ENCODE measurements at places on chromosomes 6 and 20.

DNA sequence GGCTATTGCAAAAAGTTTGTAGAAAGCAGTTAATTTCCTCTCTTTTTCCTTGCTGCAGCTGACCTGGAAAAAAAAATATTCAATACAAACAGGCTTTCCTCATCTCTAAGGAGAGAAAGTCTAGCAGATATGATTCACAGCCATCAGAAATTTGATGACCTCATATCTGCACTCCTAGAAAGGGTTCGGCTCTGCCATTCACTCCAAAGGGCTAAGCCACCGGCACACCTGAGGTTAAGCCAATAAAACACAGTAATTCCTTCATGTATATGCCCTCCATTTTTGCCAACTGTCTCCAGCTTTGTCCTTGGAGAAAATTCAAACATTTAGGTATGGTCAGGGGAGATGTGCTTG lies 18.7 kb upstream of the LY86 start:
- no peak for DNase-seq

GRCh38 chr6:81700414-81700813 lies 52.1 kb downstream of the TENT5A start:
- no peak for DNase-seq

GRCh38 chr6:13908955-13909381 lies 15.8 kb upstream of the RNF182 start:
- DNase-seq = peak; percentile 37

- peak; percentile 47 for DNase-seq
Observed at GRCh38 chr20:8757146-8757545, 311.7 kb upstream of the PLCB4 start.

GRCh38 chr6:46849361-46849690 lies 56.1 kb downstream of the MEP1A start:
- no peak for DNase-seq

DNA sequence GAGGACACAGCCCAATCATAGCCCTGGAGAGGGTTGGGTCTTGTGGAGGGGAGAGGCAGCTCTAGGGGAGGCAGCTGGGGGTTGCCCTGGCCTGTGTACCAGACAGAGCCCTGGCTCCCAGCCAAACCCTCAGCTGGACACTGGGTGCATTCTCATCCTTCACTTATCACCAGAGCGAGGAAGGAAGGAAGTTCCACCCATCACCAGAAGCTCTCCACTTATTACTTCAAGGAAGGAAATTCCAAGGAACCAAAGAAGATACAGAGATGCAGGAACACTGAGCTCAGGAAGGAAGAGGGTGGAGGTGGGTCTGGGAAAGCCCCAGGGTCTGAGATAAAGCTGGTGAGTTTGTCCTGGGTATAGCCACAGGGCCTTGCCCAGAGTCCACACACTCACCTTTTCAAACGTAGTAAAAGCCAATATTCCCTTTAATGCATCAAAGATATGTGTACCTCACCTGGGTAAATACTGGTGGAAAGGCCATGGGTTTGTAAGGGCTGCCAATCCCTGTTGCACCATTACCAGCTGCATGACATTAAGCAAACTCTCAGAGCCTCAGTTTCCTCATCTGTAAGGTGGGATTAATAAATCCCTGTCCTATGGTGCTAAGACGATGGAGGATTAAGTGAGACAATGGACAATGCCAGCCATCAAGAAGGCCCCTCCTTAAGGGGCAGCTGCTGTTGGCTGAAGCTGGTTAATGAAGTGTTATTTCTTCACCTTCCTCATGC lies 109.7 kb upstream of the NAA20 start:
- DNase-seq = no peak

GRCh38 chr20:16661756-16662155 lies 68.1 kb upstream of the SNRPB2 start:
- no peak for DNase-seq

- DNase-seq = no peak
Observed at GRCh38 chr20:61682996-61683681, 382.5 kb downstream of the TAF4 start.

DNA sequence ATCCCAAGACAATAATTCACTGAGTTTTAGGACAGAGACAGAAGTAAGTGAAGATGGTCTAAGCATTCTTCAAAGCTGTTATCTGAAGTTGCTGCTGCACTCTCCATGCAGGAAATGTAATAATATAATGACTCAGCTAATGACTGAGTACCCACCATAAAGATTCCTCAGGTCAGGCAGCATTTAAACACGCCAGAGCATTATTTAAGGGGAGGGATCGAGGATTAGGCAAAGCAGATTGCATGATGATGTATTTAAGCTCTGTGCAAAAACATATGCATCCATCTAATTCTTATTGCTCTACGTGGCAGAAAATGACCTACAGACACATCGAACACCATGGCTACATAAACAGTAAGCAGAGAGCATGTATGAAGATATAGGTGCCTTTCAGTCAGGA lies 216.4 kb downstream of the UNC5CL start:
- DNase-seq = no peak

GRCh38 chr6:115976321-115976870 lies 84.3 kb downstream of the FRK start:
- DNase-seq = no peak

DNA sequence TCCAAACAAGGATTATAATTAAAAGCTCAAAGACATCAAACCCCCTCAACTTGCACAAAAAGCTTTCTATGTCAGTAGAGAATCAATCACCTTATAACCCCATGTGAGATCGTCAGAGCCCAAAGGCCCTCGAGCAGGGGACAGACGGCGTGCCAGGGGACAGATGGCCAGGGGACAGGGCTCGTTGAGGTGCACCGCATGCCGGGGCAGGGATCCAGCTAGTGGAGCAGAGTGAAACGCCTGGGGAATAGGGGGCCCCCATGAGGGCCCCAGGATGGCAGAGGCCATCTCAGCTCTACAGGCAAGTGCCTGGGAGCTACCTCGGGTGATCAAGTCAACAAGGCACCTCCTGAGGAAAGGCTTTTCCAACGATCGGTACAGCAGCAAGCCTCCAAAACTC lies 28.6 kb downstream of the DIDO1 start:
- DNase-seq = no peak

- peak; percentile 52 for DNase-seq
Observed at GRCh38 chr6:20877008-20877937, 343.0 kb downstream of the CDKAL1 start.

DNA sequence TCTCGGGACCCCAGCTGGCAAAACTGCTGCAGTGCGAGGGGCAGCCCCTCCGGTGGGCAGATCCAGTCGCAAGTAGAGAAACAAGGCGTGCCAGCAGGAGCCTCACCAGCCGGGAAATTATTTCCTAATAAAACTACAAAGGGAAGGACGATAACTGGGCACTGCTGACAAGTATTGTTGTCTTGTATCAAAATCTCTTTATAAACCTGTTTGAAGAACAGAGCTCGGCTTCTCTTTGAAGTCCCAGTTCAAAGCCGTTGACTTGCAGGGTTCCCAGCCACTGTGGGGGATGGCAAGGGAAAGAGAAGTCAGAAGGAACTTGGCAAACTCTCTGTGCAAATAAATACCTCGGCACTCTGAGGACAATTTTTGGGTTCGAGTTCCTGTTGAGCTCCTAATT lies 504.5 kb downstream of the CD83 start:
- no peak for DNase-seq

GRCh38 chr6:131336596-131336995 lies 201.3 kb downstream of the AKAP7 start:
- no peak for DNase-seq

GRCh38 chr6:101668496-101669030 lies 275.1 kb downstream of the GRIK2 start:
- no peak for DNase-seq

GRCh38 chr6:40907198-40907701 lies 131.8 kb downstream of the UNC5CL start:
- no peak for DNase-seq

GRCh38 chr6:127297502-127298070 lies 30.9 kb downstream of the RNF146 start:
- no peak for DNase-seq

GRCh38 chr6:127857051-127857637 lies 43.7 kb downstream of the THEMIS start:
- no peak for DNase-seq

- no peak for DNase-seq
Observed at GRCh38 chr20:33584976-33585375, 77.2 kb upstream of the C20orf144 start.

GRCh38 chr20:5674176-5674660 lies 76.0 kb upstream of the SHLD1 start:
- no peak for DNase-seq

DNA sequence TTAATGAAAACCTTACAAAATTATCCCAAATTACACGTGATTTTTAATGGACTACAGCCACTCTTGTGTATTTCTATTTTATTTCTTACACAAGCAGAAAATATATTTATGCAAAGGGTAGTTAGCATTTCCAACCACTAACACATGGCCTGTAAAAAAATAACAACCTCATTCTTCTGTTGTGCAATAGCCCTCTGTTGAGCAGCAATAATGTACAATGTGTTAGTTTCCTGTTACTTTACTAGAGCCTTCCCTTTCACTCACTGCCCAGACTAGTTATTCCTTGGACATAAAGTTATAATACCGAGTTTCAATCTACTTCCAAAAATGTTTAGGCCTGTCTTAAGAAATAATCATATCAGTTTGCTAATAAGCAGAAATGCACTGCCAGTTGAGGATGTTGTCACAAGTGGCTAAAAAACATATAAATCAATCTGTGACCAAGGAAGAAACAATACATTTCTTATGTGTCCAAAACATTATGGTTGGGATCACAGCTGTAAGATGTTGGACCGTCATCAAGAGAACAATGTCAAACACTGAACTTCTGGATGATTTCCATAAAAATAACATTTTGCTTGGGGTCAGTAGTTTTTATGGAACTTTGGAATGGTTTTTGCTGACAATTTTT lies 73.6 kb upstream of the RNF146 start:
- DNase-seq = peak; percentile 54

DNA sequence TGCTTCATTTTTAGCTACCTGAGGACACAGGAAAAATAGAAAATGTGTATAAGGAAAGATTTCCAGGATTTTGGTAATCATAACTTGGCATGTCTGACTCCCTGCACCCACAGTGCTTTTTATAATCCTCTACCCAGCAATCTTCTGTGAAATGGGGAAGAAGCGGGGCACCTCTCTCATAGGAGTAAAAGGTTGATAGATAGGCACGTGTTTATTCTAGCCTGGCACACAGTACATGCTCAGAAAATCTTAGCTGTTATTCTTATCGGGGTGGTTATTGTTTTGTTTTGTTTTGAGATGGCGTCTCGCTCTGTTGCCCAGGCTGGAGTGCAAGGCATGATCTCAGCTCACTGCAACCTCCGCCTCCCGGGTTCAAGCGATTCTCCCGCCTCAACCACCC lies 87.7 kb upstream of the SALL4 start:
- DNase-seq = no peak

DNA sequence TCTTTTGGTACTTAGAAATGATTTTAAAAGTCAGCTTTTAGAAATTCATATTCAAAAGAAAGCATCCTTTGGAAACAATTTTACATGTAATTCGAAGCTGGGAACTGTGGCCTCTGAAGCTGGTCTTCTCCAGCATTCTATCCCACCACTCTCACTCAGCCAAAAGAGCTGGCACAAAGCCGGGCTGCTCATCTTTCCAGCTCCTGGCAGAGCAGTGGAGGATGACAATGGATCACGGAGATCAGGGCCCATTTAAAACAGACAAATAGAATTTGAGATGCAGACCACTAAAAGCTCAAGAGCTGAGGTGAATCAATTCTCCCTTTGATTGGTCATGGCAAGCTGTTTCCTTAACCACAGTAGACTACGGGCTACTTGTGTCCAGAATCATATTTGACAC lies 60.6 kb downstream of the OTOR start:
- DNase-seq = no peak
